HT1080 (cell line): ENCODE measurements at places on chromosomes 5 and 9.

DNA sequence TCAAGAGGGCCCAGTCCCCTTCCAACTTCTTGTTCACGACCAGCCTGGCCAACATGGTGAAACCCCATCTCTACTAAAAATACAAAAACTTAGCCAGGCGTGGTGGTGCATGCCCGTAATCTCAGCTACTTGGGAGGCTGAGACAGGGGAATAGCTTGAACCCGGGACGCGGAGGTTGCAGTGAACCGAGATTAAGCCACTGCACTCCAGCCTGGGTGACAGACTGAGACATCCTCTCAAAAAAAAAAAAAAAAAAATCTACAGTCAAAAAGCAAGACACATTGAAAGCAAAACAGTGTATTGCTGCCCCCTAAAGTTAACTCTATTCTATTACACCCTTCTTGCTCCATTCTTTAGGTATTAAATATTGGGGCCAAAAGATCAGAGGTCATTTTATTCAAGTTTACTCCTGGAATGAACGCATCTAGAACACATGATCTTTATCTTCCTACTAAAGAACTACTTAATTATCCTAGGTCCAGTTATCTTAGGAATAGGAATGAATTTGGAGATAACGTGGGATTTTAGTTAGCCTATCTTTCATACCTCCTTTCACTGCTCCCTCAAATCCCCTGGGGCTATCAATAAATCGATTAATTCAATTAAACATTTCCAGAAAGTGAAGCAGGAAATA is 2.4 kb downstream of the ATG12 start:
- DNase-seq: peak; percentile 56

- DNase-seq: no peak
Observed at GRCh38 chr5:56112526-56113121, 117.9 kb upstream of the IL6ST start.

DNA sequence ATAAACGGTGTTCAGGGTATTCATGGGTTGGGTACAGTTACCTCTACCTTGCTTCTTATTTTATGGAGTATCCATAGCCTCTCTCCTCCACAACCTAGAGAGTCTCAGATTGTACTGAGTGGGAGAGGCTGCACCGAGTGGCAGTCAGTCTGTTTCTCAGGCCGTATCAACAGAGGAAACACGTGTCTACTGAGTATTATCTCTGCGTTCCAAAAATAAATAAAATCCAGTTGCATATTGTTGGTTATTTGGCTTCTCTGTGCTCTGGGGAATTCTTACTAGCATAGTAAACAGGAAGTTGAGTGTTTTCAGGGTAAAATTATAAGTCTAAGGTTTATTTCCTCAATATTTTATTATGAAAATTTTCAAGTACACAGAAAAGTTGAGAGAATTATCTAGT is 231.0 kb downstream of the ARHGEF28 start:
- DNase-seq: no peak

GRCh38 chr9:137534256-137535119 is 15.7 kb downstream of the PNPLA7 start:
- peak; percentile 55 for DNase-seq

- DNase-seq: peak; percentile 85
Observed at GRCh38 chr5:173302546-173303155, 25.6 kb downstream of the STC2 start.
